ENCODE measurements at places on chromosomes 12 and 14.

DNA sequence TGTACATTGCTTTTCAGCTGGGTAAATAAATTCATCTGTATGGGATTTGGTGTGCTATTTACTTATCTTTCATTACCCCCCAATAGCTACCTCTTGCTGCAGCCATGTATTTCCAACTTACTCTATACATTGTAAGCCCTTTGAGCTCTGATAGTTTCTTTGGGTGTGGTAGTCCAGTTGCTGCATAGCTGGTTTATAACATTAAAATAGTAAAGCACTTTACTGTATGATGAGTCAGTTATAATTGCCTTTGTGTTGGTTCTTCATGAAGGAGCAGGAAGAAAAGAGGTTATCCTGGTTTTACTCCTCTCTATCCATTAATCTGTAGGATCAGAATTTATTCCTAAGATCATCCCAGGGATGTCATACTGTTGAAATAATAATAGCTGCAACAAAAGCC is 15.7 kb downstream of the TBC1D30 start:
- no peak for DNase-seq

- peak; percentile 76 for DNase-seq
Observed at GRCh38 chr12:1496162-1496900, 98.0 kb downstream of the FBXL14 start.

DNA sequence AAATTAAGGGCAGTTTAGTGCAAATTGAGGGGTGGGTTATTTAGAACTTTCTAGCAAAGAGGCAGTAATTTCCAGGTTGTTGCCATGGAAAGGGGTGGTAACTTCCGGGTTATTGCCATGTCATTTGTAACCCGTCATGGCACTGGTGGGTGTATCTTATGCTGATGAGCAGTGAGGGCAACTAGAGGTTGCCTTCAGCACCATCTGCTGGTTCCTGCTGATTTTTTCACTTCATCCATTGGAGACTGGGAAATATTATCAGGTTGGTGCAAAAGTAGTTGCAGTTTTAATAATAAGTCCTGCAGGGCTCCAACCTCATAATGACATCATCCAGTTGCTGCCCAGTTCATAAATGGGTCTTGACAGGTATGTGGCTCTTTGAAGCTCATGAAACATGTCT is 24.4 kb upstream of the SERPINA4 start:
- no peak for DNase-seq

DNA sequence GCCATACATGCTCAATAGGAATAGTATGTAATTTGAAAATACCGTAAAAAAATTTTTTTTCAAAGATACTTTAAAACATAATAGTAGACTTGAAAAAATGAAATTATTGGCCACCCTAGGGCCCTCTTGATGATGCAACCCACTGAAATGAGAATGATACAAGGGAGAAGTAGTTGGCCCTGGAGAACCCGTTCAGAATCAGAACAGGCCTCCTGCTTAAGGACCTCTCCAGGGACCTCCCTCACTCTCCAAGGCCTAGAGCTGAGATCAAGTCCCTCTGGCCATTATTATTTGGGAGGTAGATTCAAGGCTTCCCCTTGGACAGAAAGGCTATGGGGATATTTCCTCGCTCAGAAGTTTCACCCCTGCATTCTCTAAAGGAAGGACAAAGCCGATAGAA is 11.9 kb downstream of the LALBA start:
- DNase-seq = no peak

DNA sequence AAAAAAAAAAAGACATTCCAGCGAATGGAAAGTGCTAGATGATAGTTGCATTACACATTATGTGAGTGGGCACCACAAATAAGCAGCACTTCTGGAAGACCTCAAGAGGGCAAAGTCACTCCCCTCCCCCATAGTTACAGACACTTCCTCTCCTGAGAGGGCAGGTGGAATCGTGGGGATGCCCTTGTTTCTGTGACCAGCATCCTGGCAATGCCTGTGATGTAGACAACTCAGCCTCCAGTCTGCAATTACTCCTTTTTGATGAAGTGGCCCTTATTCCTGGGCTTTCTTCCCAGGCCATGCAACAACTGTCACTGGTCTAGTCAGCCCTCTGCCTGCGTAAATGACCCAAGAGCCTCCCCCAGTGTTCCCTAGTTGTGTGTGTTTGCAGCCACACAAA is 104.8 kb downstream of the VRK1 start:
- no peak for DNase-seq

GRCh38 chr14:50978888-50979287 is 34.6 kb upstream of the PYGL start:
- DNase-seq = no peak

GRCh38 chr14:50397390-50398188 is 908 bp upstream of the CDKL1 start:
- DNase-seq = peak; percentile 21

GRCh38 chr12:12964255-12964654 is 12.3 kb upstream of the GPRC5D start:
- DNase-seq = no peak

DNA sequence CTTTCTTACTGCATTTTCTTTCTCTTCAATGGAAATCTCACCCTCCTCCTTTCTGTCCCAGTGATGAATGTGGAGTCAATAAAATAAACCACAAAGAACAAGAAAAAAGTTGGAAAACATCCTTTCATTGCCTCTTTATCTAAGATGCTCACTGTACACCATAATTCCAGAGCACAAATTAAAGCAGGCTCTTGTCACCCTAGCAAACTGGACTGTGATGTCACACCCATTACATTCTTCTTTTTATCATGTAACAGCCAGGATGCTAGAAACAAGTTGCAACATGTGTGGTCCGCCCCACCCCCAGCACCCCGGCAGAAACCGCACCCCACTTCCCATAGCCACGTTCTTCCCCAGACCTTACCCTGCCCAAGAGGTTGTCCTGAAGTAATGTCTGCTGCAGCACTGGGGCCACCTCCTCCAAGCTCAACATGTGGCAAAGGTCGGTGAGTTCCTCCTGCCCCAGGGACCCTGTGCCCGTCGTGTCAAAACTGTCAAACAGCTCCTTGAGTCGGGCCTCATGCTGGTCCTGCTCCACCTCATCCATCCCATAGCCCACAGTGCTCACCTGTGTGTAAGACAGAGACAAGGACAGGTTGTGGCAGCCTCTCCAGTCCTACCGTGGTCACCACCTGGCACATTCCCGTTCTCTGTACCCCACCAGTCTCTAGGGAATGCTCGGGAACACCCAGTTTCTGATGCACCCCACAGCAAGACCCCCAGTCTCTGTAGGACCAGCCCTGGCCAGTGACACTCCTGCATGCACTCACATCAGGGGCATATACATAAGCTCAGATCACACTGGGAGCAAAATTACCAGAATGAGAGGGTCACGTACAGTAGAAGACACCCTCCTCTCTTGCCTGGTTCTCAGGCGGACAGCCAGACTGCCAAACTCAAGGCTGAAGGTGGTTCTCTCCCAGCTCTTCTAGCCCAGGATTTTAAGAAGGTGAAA is 9.2 kb downstream of the NIN start:
- no peak for DNase-seq

DNA sequence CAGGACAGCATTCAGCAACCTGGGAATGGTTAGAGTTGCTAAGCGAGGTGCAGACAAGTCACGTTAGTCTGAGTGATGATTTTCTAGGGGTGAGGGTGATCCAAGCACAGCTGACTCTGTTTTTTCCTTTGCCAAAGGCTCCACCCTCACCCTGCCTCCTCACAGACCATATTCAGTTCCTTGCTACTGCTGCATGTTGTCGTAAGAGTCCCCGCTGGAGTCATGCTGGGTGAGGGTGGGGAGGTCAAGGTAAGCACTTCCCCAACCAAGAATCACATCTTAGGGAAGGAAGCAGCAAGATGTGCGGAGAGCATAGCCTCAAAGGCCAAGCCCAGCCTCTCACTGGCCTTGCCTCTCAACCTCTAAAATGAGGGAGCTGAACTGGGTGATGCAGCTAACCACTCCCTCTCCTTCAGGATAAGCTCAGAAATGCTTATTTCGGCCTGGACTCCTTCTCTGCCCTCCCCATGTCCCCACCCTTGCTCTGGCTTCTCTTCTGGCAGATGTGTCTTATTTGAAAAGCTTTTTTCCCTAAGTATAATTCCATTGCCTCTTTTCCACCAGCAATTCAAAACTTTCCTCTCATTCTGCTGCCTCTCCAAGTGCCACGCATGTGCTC is 66.9 kb upstream of the ACTN1 start:
- DNase-seq = peak; percentile 29

DNA sequence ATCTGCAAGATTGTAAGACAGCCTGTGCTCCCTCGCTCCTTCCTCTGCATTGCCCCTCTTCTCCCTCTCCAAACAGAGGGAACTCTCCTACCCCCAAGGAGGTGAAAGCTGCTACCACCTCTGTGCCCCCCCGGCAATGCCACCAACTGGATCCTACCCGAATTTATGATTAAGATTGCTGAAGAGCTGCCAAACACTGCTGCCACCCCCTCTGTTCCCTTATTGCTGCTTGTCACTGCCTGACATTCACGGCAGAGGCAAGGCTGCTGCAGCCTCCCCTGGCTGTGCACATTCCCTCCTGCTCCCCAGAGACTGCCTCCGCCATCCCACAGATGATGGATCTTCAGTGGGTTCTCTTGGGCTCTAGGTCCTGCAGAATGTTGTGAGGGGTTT is 37.4 kb downstream of the DAD1 start:
- DNase-seq = no peak

- no peak for DNase-seq
Observed at GRCh38 chr14:95336192-95336760, 16.6 kb upstream of the CLMN start.

GRCh38 chr14:77554207-77554606 is 55.6 kb upstream of the ISM2 start:
- DNase-seq = no peak
